ENCODE measurements at places on chromosomes 13 and 19.

DNA sequence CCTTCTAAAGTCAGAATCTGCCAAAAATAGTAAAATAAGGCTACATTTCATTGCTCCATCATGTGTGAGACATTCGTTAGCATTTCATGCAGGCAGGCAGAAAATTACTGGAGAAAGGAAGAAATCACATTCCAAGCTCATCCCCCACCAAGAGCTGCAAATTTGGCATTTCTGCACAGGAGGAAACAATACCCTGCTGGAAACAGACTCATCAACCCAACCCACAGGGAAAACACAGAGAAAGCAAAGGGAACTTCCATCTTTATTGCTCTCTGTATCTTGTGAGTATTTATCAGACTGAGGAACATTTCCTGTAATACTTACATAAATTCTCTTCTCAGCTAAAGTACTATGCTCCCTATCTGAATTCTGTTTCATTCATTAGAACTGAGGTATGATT, 95.7 kb downstream of the KCTD12 start:
- DNase-seq = no peak

DNA sequence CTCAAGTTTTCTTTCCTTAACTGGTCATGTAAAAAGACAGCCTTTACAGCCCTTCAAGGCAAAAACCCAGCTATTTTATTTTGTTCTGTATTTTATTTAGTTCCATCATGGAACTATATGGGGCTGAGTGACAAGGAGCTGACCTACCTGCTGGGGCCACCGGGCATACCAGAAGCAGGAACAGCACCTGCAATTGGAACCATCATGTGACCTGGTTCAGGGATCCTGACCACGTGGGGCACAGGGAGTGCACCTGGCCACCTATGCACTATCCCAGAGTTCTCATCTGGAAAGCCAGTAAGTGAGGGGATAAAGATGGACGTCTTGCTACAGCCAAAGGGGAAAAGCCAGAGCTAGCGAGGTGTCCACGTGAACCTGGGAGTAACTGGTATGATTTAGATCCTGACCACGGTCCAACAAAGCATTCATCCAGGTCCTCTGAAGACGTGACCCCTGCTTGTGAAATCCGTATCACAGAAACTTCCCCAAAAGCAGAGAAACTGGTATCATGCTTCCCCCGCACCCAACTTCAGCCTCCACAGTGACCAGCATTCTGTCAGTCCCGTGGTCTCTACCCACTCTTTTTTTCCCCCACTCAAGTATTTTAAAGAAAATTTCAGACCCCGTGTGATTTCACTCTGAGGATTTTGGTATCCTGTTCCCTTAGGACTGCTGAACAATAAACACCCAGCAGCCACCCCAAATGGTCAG, 40.5 kb upstream of the SLC15A1 start:
- no peak for DNase-seq

GRCh38 chr19:15297416-15298224, 34.7 kb downstream of the BRD4 start:
- DNase-seq = no peak

DNA sequence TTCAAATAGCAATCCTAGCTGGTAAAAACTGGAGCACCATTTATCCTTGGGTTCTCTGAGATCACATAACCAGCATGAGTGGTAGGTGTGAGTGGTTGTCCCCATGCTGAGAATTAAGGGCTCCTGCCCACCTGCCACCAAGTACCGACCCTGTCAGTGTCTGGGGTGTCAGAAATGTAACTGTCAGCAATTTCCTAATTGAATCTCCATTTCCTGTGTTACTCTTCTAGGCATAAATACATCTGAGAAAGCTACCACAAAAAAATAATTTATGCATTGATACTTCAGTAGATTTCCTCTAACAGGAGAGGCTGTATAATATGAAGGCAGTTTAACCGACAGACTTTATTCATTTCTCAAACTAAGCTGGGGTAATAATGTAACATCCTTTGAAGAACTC, 25.1 kb downstream of the CPB2 start:
- DNase-seq = no peak

DNA sequence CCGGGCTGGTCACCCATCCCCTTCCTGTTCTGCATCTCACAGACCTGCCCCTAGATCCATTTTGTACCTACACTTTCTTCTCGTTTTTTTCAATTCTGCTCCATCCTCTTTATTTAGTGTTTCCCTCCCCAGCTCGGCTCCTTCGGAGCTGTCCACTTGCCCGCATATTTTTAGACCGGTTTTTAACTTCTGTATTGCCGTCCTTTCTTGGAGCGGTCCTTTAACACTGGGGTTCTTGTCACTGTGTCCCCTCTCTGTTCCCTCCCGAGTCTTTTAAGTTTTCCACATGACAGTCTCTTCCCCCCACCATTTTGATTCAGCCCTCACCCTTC, 1.7 kb downstream of the ARHGAP35 start:
- no peak for DNase-seq

GRCh38 chr13:66995203-66995611, 234.9 kb downstream of the PCDH9 start:
- DNase-seq = no peak

GRCh38 chr13:71291842-71292146, 575.2 kb downstream of the DACH1 start:
- no peak for DNase-seq

DNA sequence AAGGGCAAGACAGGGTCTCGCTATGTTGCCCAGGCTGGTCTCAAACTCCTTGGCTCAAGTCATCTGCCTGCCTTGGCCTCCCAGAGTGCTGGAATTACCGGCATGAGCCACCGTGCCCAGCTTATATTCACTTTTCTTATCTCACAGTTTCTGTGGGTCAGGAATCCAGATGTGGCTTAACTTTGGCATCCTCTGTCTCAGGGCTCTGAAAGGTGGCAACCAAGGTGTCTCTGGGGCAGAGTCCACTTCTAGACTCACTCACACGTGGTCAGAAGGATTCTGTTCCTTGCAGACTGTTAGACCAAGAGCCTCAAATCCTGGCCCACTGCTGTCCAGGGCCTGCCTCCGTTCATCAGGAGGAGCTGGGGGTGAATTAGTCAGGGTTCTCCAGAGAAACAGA, 7.6 kb upstream of the LMNB2 start:
- DNase-seq = no peak

- no peak for DNase-seq
These were observed 16.8 kb upstream of the IGSF23 start for GRCh38 chr19:44596428-44597130.

DNA sequence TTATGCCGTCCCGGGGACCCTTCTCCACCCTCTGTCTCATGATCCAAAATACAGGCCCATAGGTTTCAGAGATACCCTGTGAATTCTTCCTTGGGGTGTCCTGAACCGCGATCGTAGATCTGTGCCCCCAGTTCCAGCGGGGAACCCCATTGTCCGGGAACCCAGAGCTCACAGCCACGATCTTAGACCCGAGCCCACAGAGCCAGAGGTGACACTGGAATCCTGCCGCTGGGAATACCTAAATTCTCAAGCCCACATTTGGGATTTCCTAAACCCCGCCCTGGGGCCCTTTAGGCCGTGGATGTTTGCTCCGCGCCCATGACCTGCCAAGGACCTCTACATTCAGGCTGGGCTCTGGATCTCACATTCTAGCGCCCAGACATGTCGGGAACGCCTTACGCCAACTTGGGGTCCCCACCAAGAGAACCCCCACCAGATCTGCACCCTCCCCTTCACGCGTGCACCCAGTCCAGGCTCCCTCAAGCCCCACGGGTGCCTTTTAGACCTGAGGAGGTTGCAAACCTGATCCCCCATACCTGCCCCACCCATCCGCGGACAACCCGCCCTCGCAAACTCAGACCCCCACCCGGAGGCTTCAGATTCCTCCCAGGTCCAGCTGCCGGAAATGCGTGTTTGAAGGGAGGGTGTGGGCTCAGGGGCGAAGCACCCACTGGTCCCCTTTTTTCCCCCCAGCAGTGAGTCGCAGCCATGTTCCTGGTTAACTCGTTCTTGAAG, 605 bp downstream of the CAPNS1 start:
- peak; percentile 27 for DNase-seq

- DNase-seq = no peak
These were observed 13.2 kb upstream of the URI1 start for GRCh38 chr19:29928831-29929230.

DNA sequence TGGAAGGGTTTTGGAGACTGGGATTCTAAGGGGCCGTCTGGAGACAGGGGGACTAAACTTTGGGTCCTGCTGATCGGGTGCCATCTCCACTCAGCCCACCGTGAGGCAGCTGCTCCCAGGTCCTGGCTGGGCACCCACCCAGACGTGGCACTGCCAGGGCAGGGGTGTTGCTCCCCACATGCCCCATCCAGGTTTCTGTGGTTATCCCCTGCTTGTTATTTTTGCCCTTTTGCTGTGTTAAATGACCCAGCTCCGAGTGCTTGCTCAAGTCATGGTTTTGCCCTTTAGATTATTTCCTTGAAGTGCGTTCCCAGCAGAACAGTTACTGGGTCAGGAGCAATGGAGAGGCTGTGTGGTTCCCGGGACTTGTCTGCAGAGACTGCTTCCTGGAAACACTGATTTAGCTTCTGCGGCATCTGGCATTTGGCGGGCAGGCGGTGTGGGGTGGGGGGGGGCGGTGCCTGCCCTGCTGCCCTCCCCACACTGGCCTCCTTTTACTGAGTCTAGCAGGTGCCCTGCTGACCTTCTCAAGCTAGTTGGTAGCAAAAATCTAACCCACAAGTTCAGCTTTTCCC, 1.9 kb downstream of the RAB11B start:
- no peak for DNase-seq

DNA sequence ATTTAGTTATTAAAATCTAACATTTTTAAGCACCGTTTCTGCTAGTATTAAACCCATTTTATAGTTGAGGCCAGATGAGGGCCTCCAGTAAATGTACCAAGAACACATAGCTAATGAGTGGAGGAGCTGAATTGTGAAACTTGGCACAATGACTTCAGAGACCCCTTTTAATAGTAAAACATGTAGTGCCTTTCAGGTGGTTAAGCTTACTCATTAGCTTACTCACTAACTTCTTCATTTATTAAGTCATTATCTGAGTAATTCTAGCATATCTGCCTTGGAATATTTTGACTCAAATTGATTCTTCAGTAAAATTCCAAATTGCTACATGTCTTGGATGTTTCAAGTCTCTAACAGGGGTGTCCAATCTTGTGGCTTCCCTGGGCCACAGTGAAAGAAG, 735.2 kb downstream of the LIG4 start:
- no peak for DNase-seq

DNA sequence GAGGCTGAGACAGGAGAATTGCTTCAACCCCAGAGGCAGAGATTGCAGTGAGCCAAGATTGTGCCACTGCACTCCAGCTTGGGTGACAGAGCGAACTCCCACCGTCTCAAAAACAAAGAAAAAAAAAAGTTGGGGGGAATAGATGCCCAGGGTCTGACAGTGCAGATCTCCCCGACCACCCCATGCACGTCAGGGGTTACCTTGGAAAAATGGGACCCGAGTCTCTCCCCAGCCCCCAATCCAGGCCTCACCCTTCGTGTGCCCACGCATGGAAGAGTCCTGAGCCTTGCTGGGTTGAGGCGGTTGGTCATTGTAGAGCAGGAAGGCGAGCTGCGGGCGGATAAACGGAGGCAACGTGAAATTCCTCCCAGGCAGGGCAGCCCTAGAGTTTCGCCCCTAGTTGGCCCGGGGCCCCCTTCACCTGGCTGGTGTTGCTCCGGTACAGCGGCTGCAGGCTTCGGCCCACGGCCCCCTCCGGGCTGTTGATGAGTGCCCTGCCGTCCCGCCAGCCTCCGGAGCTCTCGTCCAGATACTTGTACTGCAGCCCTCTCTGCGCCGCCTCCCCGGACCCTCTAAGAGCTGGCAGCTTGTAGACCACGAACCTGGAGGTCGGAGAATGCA, 588 bp downstream of the DNASE2 start:
- no peak for DNase-seq

GRCh38 chr19:49860336-49861102, 6.9 kb downstream of the PNKP start:
- DNase-seq = no peak

DNA sequence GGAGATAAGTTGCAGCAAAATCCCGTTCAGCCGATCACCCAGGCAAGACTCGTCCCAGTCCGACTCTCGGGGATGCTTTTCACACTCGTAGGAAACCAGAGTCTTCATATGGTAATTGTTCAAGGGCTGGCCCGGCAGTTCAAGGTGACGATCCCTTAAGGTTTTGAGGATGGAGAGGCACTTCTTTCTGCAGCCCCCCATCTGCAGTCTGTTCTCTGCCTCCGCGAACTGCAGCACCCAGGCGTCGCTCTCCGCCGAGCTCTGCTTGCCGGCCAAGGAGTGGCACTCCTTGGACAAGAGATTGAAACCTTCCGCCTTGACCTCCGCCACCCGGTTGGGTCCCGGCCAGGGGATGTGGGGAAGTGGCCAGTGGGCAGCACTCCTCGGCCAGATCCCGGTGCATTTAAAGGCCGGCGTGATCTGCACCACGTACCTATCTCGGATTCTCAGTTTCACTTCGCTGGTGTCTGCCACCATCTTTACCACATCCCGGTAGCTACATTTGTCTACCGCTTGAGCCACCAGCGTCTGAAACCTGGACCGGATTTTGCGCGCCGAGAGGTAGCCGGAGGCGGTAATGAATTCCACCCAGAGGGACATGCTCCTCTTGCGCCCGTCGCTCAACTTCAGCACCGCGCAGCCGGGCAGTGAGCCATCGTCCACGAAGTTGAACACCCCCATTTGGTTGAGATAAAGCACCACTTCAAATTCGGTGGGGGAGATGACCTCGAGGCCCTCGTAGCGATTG, 1.1 kb downstream of the MAB21L1 start:
- DNase-seq = no peak

DNA sequence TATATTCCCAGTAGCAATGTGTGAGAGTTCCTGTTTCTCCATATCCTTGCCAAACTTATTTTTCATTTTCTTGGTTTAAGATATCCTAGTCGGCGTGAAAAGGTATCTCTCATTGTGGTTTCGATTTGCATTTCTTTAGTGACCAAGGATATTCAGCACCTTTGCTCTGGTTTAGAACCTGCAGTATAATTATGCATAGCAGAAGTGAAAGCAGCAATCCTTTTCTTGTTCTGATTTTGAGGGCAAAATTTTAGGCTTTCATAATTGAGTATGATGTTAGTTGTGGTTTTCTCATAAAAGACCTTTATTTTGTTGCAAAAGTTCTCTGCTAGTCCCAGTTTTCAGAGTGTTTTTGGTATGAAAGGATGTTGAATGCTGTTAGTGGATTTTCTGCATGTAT, 491.0 kb downstream of the FGF9 start:
- no peak for DNase-seq

All from CD8-positive, alpha-beta memory T cell (primary cell).